ENCODE measurements at places on chromosomes 2 and 18.

- no peaks in the 10 kb centered on the region for H3K27me3 ChIP-seq
- H3K4me1 ChIP-seq, result no peaks in the 10 kb centered on the region
- no peaks in the 10 kb centered on the region for H3K36me3 ChIP-seq
- DNase-seq, result no peak
- no peak overlapping the region for H3K4me3 ChIP-seq
These were observed 41.9 kb upstream of the ASB18 start for GRCh38 chr2:236305964-236306605.

- no peaks in the 10 kb centered on the region for H3K36me3 ChIP-seq
- peaks cover 4% of the 10 kb centered on the region for H3K4me1 ChIP-seq
- no peak overlapping the region for H3K27ac ChIP-seq
- H3K4me3 ChIP-seq, result no peak overlapping the region
- no peak for DNase-seq
- no peaks in the 10 kb centered on the region for H3K27me3 ChIP-seq
These were observed 12.9 kb downstream of the KHK start for GRCh38 chr2:27099334-27099955.

DNA sequence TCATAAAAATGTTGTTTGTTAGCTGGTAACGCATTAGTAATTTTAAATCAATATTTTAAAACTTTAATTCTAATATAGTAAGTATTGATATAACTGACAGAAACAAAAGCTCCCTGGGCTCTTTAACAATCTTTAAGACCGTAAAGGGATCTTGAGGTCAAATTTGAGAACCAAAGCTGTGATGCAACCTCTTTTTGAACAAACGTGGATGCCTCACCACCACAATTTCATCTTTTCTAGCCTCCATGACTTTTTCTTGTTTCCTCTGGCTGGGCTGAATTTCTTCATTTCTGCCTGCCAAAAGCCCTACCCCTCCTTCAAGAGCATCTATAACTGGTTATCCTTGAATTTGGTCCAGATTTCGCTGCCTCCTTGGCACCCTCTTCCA lies 563 bp upstream of the POLE4 start:
- no peak for DNase-seq
- no peaks in the 10 kb centered on the region for H3K36me3 ChIP-seq
- peak overlapping the region; percentile 92 for H3K27ac ChIP-seq
- H3K4me3 ChIP-seq, result peak overlapping the region; percentile 72
- H3K4me1 ChIP-seq, result no peaks in the 10 kb centered on the region

GRCh38 chr2:240716130-240716798 lies 24.6 kb downstream of the AQP12A start:
- no peaks in the 10 kb centered on the region for H3K36me3 ChIP-seq
- no peak overlapping the region for H3K27ac ChIP-seq
- H3K4me3 ChIP-seq, result no peak overlapping the region
- DNase-seq, result no peak
- no peaks in the 10 kb centered on the region for H3K4me1 ChIP-seq
- H3K27me3 ChIP-seq, result no peaks in the 10 kb centered on the region

DNA sequence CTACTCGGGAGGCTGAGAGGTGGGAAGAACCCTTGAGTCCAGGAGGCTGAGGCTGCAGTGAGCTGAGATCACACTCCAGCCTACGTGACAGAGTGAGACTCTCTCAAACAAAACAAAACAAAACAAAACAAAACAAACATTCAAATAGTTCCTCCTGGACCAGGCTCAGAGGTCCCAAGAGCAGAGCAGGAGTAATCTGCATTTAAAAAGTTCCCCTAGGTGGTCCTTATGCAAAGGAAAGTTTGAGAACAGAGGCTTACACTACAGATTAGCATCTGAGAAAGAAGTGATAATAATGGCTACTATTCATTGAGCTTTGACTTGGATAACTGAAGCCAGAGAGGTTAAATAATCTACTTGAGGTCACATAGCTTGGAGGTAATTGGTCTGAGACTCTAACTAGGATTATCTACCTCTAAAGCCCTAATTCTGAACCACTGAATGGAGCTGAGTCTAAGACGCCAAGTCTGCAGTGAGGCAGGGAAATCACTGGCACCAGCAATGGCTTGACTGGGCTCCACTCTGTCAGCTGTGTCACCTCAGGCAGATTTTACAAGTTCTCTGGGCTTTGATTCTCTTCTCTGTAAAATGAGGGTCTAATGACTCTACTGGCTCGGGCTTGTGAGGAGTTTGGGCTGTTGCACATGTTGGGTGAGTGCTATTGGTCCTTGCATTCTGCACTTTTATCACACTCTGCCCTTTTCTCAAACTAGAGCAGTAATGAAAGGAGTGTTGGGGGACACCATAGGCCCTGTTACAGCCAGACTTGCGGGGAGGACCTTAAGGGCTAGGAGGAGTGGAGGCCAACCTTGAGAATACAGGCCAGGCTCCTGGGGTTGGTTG lies 29.2 kb upstream of the DLX2 start:
- H3K36me3 ChIP-seq, result no peaks in the 10 kb centered on the region
- H3K4me1 ChIP-seq, result no peaks in the 10 kb centered on the region
- H3K4me3 ChIP-seq, result no peak overlapping the region
- H3K27me3 ChIP-seq, result no peaks in the 10 kb centered on the region

GRCh38 chr2:49296107-49296867 lies 142.0 kb upstream of the FSHR start:
- H3K4me1 ChIP-seq, result no peaks in the 10 kb centered on the region
- no peak for DNase-seq
- no peak overlapping the region for H3K27ac ChIP-seq
- H3K27me3 ChIP-seq, result no peaks in the 10 kb centered on the region
- H3K4me3 ChIP-seq, result no peak overlapping the region

DNA sequence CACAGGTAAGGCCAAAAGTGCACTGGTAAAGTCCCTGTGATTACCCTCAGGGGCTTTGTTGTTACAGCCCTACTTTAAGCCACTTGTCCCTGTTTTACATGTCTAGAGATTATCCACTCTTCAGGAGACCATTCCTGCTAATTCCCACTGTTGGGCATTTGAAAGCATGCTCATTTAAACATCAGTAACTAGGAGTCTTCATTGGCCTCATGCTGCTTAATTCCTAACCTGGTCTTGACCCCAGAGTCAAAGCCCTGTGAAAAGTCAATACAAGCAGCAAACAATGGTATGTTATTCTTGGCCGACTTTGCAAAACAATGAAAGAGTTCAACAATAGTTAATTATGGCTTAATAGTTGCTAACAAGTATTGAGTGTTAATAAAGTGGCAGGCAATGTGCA lies 23.2 kb downstream of the AFF3 start:
- H3K4me3 ChIP-seq, result no peak overlapping the region
- H3K36me3 ChIP-seq, result no peaks in the 10 kb centered on the region
- DNase-seq, result no peak
- no peaks in the 10 kb centered on the region for H3K4me1 ChIP-seq
- H3K27ac ChIP-seq, result no peak overlapping the region

Measured in breast epithelium (tissue), 4 donors.